ENCODE measurements at places on chromosomes 3 and 15.

GRCh38 chr3:197226179-197226578 lies 72.2 kb downstream of the DLG1 start:
- DNase-seq = no peak

GRCh38 chr15:79978655-79979514 lies 7.9 kb upstream of the BCL2A1 start:
- no peak for DNase-seq

- DNase-seq = no peak
Observed at GRCh38 chr3:177538048-177538749, 340.9 kb upstream of the TBL1XR1 start.

GRCh38 chr15:98548139-98548971 lies 100.0 kb upstream of the IGF1R start:
- peak; percentile 66 for DNase-seq

GRCh38 chr15:92001307-92001706 lies 147.8 kb downstream of the SLCO3A1 start:
- no peak for DNase-seq

GRCh38 chr3:100274361-100274760 lies 13.6 kb downstream of the TBC1D23 start:
- no peak for DNase-seq

DNA sequence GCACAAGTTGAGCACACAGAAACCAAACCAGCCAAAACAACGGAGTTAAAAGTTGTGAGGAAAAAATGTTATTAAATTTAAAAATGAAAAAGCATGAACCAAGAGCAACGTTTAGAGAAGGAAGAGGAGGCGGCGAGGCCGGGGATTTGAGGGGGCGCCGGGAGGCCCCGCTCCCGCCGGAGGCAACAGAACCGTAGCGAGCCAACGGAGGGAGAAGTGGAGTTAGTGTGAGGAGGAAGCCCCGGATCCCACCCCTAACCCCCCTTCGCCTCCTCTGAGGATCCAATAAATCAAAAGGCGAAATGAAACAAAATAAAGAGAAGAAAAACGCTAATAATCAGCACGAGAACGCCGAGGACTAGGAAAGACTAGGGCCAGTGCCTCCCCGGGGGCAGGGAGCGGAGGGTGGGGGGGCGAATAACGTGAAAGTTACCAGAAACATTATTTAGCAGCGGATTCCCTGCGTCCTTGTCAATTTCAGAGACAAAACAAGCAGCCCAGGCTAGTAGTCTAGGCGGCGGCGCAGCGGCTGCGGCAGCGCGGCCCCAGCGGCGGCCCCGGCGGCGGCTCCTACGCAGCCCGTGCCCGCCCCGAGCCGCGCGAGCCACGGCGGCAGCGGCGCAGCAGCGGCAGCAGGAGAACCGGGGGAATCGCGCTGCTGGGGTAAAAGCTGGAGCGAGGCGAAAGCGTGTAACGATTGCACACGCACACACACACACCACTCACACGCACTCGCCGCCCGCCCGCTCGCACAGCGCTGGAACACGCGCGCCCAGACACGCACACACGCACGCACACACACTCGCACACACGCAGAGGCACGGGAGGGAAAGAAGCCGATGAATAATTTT lies 1.7 kb downstream of the MEIS2 start:
- no peak for DNase-seq

Measured in stimulated activated naive CD8-positive, alpha-beta T cell treated with anti-CD3 and anti-CD28 coated beads, Interleukin-15, Interleukin-2, amounts not matched to agents 100 U/mL and 50 U/mL, for 24 hours (primary cell).